ENCODE measurements at places on chromosomes 3 and 15. TPM values are rescaled to one million over a fixed set of nuclear protein-coding genes. Genes with fewer than 3 reads are reported as not detected.

DAZL gene
- total RNA-seq, result not detected

TMEM212 gene
- not detected for total RNA-seq

C15orf61 gene
- 3.2 TPM for total RNA-seq

- peak; percentile 98 for DNase-seq
Measured at GRCh38 chr3:136343873-136344555, 93.9 kb downstream of the PCCB start.

DNA sequence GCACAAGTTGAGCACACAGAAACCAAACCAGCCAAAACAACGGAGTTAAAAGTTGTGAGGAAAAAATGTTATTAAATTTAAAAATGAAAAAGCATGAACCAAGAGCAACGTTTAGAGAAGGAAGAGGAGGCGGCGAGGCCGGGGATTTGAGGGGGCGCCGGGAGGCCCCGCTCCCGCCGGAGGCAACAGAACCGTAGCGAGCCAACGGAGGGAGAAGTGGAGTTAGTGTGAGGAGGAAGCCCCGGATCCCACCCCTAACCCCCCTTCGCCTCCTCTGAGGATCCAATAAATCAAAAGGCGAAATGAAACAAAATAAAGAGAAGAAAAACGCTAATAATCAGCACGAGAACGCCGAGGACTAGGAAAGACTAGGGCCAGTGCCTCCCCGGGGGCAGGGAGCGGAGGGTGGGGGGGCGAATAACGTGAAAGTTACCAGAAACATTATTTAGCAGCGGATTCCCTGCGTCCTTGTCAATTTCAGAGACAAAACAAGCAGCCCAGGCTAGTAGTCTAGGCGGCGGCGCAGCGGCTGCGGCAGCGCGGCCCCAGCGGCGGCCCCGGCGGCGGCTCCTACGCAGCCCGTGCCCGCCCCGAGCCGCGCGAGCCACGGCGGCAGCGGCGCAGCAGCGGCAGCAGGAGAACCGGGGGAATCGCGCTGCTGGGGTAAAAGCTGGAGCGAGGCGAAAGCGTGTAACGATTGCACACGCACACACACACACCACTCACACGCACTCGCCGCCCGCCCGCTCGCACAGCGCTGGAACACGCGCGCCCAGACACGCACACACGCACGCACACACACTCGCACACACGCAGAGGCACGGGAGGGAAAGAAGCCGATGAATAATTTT lies 1.7 kb downstream of the MEIS2 start:
- DNase-seq, result peak; percentile 48

GRCh38 chr3:99850608-99851007 lies 32.9 kb downstream of the CMSS1 start:
- no peak for DNase-seq
